Umbilical cord (tissue), 2 donors: ENCODE measurements at places on chromosomes 4 and X. TPM values are rescaled to one million over a fixed set of nuclear protein-coding genes. Genes with fewer than 3 reads are reported as not detected.

The HDX gene
- 3.4 TPM for total RNA-seq

- no peak for DNase-seq
Observed at GRCh38 chrX:111778591-111778990, 97.4 kb upstream of the TRPC5OS start.

DNA sequence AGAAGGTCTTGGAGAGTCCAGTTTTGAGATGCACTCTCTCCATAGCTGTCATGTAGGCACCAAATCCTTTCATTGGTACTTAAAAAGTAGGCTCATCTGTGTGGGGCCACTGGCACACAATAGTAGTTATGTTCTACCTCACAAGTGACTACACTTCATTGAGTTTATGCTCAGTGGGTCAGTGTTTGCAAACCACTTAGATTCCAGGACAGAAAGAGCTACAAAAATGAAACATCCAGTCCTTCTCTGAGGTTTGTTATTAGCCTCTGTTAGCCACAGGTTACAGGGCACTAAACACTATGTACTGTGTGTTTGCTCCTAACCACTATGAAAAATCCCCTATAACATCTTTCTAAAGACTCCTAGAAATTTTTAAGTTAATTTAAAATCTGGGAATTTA is 13.8 kb downstream of the RAB28 start:
- DNase-seq = no peak

GRCh38 chrX:54865208-54865607 is 55.4 kb upstream of the TRO start:
- DNase-seq = no peak

DNA sequence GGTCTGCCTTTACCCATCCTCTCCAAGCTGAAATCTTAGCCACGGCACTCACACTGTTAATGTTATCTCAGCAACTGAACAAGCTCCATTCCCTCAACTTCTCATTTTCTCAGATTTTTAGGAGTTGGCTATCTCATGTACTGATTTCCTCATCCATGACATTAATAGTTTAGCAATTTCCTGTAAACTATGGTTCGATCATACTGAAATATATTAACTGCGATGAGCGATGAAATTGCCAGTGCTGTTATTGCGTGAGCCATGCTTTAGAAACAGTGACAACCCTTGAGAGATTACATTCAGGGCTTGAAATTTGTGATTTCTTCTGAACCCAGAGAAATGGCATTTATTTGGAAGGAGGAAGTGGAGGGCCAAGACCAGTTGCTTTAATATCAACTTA is 223.7 kb downstream of the GPAT3 start:
- no peak for DNase-seq

The SGCB gene
- 51.5 TPM for total RNA-seq

DNA sequence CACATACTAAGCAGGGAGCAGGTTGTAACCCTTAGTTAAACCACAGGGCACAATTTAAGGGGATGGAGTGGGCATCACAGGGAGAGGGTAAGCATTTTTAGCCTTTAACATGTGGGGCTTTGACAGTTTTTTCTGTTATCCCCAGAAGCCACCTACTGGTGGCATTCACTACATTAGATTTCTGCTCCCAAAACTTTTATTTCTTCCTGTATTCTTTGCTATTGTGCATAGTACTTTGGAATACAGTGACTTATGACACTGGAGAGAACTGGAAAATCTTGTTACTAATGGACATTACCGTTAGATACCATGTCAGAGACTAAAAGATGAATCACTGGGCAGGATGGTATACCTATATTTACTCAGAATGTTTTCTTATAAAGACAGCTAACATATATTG is 7.3 kb downstream of the TRIM75 start:
- no peak for DNase-seq

GRCh38 chr4:17823871-17824669 is 13.3 kb downstream of the NCAPG start:
- DNase-seq = no peak

The RNF150 gene
- total RNA-seq = 8.7 TPM

GRCh38 chrX:23511793-23512192 is 155.5 kb upstream of the PRDX4 start:
- no peak for DNase-seq

The C4orf54 gene
- 2.2 TPM for total RNA-seq

- DNase-seq = no peak
Observed at GRCh38 chrX:104707572-104707971, 141.6 kb downstream of the IL1RAPL2 start.

The COL4A5 gene
- total RNA-seq = 144 TPM

DNA sequence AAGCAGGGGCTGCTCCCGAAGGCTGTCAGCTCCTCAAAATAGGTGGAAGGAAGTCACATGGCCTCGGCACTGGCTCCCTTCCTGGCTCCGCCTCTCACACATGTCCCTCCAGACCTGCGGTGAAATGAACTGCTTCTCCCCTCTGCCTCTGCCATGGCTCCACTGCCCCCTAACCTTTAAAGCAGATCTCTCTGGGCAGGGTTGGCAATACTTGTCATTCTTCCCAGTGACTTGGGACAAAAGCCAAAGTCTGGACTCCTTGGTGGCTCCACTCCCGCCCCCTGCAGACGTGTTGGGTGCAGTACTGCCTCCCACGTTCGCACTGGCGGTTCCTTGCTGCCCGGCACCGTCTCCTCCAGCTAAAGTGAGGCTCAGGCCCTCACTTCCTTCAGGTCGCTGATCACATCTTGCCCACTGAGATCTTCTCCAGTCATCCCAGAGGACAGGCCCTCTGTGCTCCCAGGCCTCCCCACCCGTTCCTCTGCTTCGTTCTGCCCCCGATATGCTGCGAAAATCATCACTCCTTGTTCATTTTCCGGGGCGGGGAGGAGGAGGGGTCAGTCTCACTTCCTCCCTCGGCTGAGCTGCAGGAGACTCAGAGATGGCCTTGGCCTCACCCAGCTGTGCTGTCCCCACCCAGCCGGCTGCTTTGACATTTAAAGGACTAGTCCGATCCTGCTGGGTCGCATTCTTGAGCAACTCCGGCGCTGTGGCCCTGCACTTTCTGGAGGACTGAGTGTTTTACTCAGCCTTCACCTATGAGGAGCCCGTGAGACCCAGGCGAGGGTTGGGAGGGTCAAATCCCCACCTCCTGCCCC is 97.4 kb downstream of the PHKA2 start:
- peak; percentile 81 for DNase-seq

The TMEM165 gene
- total RNA-seq = 225 TPM

The NXF2 gene
- not detected for total RNA-seq

DNA sequence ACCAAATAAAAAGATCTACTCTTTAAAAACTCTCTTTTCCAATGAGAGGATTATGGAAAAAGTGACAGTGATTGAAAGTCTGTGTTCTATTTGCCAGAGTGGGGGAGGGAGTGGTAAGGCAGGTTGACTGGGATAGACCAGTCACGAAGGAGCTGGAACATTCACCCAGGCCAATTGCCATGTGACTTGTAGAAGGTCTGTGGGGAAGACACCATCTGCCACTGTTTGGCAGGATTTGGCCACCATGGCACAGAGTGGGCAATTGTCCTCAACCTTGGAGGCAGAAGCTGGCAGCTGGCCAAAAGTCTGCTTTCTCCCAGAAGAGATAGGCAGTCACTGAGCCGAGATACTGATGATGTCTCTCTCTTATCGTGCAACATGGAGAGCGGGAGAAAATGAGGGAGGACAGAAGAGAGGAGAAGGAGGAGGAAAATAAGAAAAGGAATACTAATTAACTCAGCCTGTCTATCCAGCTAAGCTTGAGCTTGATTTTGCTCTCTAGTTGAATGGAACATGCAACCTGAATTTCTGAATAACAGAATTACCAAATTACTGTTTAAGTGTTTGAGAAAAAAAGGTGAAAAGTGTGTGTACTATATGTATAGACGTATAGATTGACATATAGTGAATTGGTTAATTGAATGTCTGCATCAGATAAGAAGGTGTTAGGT is 267.1 kb downstream of the ARHGAP24 start:
- DNase-seq = no peak

The TRAPPC2 gene
- total RNA-seq = 41.2 TPM

DNA sequence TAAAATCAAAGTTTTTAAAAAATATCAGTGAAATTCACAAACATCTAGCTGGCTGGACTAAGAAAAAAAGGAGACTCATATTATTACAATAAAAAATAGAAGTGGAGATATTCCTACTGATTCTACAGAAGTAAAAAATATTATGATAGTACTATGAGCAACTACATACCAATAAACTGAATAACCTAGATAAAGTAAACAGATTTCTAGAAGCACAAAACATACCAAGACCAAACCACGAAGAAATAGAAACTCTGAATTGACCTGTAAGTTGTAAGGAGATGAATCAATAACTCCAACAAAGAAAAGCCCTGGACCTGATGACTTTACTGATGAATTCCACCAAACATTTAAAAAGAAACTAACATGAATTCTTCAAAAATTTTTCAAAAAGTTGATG is 867.3 kb downstream of the PCDH18 start:
- no peak for DNase-seq

The EMCN gene
- total RNA-seq = 8.7 TPM

The PCDH10 gene
- 30.6 TPM for total RNA-seq

GRCh38 chr4:130705023-130705422 is 1609.1 kb downstream of the C4orf33 start:
- no peak for DNase-seq

- no peak for DNase-seq
Observed at GRCh38 chr4:108036213-108036612, 46.5 kb downstream of the HADH start.

DNA sequence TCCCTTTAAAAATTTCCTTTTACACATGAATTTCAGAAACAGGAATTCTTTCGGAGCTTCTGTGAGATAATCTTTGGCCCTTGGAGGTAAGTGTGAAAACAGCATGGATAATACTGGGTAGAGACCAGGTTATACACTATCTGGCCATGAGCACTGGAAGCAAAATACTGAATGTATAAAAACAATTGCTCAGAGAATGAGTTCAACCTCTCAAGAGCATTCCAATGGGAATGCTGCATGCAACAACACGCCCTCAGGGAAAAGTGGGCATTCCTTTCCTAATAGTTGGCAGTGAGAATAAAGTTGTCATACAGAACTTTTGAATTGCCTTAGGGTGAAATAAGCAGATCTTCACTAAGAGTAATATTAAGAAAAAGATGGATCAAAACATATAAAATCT is 574.8 kb upstream of the DIPK2B start:
- peak; percentile 38 for DNase-seq

DNA sequence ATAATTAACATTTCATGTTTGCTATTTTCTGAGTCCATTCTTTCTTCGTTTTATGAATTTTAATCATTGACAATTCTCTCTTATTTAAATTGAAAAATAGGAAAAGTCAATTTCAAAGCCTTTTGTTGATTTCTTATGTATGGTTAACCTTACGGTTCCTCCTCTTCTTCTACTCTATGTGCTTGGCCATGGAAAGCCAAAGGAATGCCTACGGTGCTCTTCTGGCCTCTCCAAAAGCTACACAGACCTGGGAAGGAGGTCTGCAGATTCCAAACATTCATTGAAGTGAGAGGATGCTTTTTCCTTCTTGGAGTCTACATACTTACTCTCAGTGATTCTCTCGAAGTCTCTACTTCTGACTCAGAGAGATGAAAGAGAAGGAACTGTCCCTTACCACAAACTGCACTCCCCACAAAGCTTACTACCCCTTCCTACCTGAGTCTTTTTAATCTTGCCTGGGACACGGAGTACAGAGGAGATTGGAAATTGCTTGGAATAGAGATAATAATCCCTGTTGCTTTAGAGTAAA is 863.1 kb upstream of the FTHL17 start:
- DNase-seq = no peak

- no peak for DNase-seq
Observed at GRCh38 chr4:52611030-52611555, 48.0 kb downstream of the USP46 start.

DNA sequence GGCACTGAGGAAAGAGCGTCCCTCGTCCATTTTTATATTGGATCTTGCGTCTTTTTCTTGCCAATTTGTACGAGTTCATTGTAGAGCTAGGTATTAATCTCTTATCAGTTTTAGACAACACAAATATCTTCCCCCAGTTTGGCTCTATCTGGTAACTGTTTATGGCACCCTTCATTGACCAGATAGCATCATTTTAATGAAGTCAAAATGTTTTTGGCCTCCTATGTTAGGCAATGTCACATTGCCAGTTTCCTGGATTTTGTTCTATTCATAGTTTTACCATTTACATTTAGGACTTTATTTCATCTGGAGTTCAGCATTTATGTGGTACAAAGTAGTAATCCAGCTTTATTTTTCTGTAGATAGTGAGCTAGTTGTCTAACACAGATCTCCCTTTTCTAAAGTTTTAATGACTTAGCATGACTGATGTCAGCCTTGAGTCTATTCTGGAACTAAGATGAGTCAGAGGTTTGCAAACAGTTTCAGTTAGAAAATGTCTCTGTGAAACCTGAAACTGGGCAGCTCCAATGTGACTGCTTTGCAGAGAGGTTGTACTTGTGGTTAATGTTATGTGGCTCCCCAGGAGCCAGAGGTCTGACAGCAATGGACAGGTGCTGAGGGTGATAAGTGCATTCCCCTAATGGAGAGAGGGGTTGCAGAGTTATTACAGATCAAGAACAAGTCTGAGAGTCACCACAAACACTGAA is 5.3 kb upstream of the STBD1 start:
- peak; percentile 94 for DNase-seq

GRCh38 chr4:106051514-106051913 is 156.2 kb downstream of the NPNT start:
- DNase-seq = no peak

- DNase-seq = no peak
Observed at GRCh38 chr4:182187674-182188073, 55.5 kb upstream of the TENM3 start.
